ENCODE measurements at places on chromosomes 2 and 18.
A peak's percentile ranks its signal among the peaks of the same experiment; 100 is the strongest.

- peak; percentile 30 for DNase-seq
These were observed 235.1 kb downstream of the CDCA7 start for GRCh38 chr2:173589604-173590275.

DNA sequence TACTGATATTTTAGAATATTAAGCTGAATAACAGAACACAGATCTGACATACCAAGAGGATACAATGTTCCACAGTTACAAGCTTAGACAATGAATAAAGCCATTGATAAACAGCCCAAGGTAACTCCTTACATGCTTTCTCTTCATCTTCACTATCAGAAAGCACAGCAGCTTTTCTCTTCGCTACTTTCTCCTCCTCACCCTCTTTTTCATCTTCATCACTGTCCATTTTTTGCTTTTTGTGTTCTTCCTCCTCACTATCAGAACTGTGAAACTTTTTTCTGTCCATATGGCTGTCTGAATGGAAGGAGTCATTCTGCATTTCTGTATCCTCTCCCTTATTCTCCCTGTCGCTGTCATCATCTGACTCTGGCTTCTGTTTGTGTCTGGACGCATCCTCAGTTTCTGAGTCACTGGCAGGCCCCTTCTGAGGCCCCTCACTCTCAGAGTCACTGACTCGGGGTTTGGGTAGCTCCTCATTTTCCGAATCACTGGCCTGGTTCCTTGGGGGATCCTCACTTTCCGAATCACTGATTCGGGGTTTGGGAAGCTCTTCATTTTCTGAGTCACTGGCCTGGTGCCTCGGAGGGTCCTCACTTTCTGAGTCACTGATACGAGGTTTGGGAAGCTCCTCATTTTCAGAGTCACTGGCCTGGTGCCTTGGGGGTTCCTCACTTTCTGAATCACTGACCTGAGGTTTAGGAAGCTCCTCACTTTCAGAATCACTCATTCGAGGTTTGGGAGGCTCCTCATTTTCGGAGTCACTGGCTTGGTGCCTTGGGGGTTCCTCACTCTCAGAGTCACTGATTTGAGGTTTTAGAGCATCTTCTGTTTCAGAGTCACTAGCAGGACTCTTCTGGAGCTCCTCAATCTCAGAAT, 21.5 kb downstream of the IWS1 start:
- DNase-seq, result no peak

DNA sequence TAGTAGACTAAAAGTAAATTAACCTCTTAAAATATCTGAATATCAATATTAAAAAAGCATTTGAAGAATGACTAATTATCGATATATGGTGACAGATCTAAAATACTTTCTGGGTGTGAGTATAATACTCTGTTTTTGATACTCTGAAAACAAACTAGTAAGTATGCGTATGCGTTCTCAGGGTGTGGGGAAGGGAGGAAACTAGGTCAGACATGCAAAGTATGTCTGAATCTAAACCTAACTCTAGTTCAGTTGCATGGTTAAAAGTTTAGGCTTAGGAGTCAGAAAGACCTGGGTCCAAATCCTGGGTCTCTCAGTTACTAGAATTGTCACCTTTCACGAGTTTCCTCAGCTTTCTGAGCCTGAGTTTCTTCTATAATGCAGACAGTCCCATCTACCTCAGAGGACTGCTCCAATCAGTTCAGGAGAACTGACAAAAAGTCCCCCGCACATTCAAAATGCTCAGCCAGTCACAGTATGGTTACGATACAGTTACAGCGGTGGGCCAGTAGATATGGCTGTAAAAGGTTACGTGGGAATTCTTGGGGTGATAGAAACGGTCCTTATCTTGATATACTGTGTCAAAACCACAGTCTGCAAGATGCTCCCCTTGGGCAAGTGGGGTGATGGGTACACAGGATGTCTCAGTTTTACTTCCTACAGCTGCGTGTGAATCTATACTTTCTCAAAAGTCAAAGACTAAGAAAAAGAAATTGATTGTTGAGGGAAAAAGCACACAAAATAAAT, 29.2 kb downstream of the UNC50 start:
- no peak for DNase-seq

- DNase-seq, result no peak
These were observed 99.6 kb downstream of the METTL8 start for GRCh38 chr2:171334171-171334570.

DNA sequence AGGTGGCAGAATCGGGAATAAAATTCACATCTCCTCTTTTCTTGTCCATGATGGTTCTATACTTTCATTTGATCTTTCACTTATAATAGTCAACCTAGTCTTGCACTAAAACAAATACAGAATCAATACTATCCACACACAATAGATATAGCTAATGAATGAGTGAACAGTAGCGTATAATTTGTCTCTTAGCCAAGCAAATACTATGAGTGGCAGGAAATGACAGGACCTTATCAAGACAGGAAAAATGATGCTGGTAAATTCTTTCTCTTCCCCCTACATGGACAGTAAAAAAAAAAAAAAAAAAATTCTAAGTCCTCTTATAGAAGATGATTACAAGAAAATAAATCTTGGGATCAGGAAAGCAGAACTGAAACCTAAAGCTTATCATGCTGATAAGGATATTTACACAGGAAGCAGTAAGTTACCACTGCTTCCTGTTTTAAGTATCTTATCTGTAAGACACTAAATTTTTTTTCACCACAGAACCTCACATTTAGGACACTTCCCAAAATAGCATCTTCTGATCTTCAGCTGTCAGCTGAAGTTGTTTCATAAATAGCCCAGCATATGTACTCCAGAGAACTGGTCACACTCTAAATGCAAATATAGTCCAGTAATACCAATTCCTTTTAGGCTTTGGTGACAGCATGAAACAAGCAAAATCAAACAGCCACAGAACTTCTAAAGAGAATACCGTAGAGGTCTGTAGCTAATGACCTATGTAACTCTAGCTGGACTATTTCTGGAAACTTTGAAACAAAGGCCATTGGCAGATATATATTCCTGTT, 27.0 kb downstream of the IRS1 start:
- peak; percentile 68 for DNase-seq
